GM20000 (cell line): ENCODE measurements at places on chromosomes 6 and 20.

DNA sequence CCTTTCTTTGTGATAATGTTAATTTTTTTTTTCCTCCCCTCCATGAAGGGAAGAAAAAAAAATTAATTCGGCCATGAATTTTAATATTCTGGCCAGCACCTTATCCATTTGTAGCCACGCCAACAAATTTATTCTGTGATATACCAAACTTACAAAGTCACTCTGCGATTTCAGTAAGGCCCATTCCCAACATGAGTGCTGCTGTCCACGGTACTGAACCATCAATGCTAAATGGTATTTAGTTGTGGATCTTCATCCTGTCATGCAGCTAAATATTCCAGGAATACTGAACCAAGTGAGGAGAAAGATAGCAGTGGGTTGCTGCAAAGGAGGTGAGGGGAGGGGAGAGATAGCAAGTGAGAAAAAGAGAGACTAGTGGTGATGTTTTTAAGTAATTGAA, 19.5 kb upstream of the RSPH4A start:
- no peak for DNase-seq

DNA sequence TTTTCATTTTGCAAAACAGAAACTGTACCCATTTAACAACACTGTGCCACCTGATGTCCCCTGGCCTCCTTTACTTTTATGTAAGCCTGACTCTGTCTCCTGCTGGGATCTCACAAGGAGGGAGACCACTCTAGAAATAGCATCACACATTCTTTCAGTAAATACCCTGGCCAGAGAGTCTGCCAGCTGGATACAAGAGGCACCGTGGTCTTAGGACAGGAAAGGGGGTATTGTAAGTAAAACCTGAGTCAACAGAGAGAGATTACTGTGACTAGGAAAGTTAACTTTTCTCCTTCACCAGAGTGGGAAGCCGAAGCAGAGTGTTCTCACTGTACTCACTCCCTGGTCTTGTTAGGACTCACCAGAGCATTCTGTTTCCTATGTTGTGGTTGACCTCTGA, 27.8 kb downstream of the CMTR1 start:
- DNase-seq = no peak

- DNase-seq = no peak
Observed at GRCh38 chr20:31859266-31859997, 10.9 kb downstream of the DUSP15 start.

DNA sequence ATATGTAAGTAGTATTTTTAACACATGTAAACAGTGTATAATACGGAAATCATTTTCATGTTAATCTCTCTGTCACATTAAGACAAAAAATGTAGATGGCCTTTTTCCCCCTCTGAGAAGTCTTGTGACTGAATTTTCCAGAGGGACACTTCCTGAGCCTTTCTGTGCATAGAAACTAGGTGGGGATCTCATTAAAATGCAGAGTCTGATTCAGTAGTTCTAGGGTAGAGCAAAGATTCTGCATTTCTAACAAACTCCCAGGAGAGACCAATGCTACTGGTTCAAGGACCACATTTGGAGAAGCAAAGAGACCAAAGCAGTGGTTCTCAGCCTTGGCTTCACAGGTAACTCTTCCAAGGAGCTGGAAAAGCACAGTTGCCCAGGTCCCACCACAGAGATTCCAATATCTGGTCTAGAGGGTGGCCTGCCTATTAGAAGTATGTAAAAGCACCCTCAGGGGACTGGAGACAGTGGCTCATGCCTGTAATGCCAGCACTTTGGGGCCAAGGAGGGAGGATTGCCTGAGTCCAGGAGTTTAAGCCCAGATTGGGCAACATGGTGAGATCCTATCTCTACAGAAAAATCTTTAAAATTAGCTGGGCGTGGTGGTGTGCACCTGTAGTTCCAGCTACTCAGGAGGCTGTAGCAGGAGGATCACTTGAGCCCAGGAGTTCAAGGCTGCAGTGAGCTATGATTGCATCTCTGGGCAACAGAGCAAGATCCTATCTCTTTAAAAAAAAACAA, 378.5 kb downstream of the KIF16B start:
- DNase-seq = no peak
